ENCODE measurements at places on chromosomes 13 and 19.

GRCh38 chr13:40992678-40993518, 26.2 kb downstream of the ELF1 start:
- no peak for DNase-seq

DNA sequence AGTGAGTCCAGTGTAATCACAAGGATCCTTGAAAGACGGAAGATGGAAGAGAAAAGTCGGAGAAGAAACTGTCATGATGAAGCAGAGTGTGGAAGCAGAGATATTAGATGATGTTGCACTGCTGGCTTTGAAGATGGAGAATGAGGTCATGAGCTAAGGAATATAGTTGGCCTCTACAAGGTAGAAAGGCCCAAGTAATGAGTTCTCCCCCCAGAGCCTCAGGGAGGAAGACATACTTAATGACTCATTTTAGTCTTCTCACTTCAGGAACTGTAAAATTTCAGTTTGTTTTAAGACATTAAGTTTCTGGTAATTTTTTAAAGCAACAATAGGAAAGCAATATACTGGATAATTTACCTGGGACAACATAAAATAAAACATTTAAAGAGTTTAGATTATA, 1331.5 kb upstream of the PCDH20 start:
- DNase-seq = no peak

DNA sequence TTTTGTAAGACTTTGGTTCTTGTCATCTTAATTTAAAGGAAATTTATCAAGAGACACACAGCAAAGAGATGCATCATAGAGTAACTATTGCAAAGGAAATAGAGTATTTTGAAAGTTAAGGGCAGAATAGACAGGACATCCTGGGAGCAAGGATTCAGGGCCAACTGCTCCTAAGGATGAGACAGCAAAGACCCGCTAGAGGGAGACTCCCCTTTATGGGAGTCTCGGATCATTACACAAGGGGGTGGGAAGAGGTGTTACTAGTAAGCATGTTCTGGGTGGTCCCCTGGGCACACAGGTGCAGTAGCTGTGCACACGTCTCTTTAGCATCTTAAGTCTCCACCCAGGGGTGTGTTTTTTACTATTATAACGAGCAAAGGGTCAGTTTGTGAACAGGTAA, 9.6 kb downstream of the ZSCAN5C start:
- DNase-seq = no peak

- no peak for DNase-seq
These were observed 492.4 kb downstream of the SUCLA2 start for GRCh38 chr13:47508527-47509228.

GRCh38 chr13:108069521-108070210, 145.7 kb downstream of the LIG4 start:
- DNase-seq = peak; percentile 29

DNA sequence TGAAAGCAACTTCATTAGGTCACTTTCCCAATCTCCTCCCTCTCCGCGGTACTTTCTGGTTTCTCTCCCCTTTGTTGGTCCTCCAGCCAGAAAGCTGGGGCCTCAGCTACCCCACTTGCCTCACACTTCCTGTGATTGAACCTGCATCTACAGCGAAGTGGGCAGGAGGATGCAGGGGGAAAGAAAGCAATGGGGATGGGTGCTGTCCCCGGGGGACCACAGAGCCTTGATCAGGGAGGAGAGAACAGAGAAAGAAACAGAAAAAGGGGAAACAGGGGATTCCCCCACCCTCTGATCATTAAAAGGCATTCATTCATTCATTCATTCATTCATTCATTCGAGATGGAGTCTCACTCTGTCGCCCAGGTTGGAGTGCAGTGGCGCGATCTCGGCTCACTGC, 74.2 kb downstream of the TRPM4 start:
- no peak for DNase-seq

DNA sequence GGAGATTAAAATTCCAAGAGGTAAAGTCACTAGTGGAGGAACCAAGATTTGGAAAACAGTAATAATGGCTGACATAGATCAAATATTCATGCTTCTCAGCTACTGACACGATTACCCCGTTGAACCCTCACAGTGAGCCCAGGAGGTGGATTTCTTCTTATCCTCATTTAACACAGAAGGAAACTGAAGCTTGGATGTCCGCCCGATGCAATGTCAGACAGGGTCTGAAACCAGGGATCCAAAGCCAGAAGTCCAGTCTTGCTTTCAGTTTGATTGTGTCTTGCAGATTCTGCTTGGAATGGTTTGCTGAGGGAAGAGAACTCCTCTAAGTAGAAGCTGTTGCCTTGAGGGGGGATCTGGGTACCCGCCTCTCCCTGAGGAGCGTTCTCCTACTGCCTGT, 404.7 kb downstream of the KCNRG start:
- no peak for DNase-seq

Data from large intestine (tissue), 12 donors.